Peyer's patch (tissue), 4 donors: ENCODE measurements at places on chromosomes 12 and 14.

- H3K4me1 ChIP-seq: no peaks in the 10 kb centered on the region
- no peaks in the 10 kb centered on the region for H3K27me3 ChIP-seq
- DNase-seq: no peak
- no peak overlapping the region for H3K4me3 ChIP-seq
- no peak overlapping the region for H3K27ac ChIP-seq
Observed at GRCh38 chr14:21933681-21934080, 260.1 kb upstream of the OR4E1 start.

- no peaks in the 10 kb centered on the region for H3K4me1 ChIP-seq
- no peak for DNase-seq
- H3K27me3 ChIP-seq: no peaks in the 10 kb centered on the region
- no peaks in the 10 kb centered on the region for H3K36me3 ChIP-seq
- no peak overlapping the region for H3K4me3 ChIP-seq
- no peak overlapping the region for H3K27ac ChIP-seq
Observed at GRCh38 chr12:131058700-131059099, 105.0 kb downstream of the ADGRD1 start.

GRCh38 chr12:12157424-12157823 lies 86.7 kb downstream of the BCL2L14 start:
- peaks cover 11% of the 10 kb centered on the region for H3K36me3 ChIP-seq
- no peak overlapping the region for H3K27ac ChIP-seq
- no peaks in the 10 kb centered on the region for H3K27me3 ChIP-seq
- no peaks in the 10 kb centered on the region for H3K4me1 ChIP-seq

DNA sequence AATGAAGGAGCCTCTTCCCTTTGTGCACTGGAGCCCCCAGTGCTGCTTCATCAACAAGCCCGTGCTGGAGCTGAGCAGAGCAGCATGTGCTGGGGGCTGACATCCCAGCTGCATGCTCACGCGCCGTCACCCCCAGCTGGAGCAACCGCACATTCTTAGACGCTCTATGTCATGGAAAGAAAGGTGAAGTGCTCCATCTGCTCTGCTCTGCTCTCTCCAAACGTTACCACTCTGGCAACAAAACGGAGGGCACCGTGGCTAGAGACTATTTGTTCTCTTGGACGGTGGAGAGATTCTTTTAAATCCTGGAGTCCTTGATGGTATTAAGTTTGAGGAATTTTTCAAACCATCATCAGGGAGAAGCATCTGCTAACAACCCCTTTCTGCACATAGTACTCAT lies 208.4 kb downstream of the C12orf75 start:
- H3K36me3 ChIP-seq: no peaks in the 10 kb centered on the region
- H3K4me1 ChIP-seq: no peaks in the 10 kb centered on the region
- H3K27ac ChIP-seq: no peak overlapping the region
- no peak for DNase-seq

- no peaks in the 10 kb centered on the region for H3K27me3 ChIP-seq
- no peak overlapping the region for H3K4me3 ChIP-seq
- peaks cover under 1% of the 10 kb centered on the region for H3K4me1 ChIP-seq
- H3K36me3 ChIP-seq: no peaks in the 10 kb centered on the region
- no peak for DNase-seq
Observed at GRCh38 chr12:113457710-113458109, 14.0 kb downstream of the LHX5 start.
